NB4 (cell line): ENCODE measurements at places on chromosomes 16 and 17.

GRCh38 chr16:19127205-19127604 lies 13.4 kb downstream of the ITPRIPL2 start:
- no peak for DNase-seq

DNA sequence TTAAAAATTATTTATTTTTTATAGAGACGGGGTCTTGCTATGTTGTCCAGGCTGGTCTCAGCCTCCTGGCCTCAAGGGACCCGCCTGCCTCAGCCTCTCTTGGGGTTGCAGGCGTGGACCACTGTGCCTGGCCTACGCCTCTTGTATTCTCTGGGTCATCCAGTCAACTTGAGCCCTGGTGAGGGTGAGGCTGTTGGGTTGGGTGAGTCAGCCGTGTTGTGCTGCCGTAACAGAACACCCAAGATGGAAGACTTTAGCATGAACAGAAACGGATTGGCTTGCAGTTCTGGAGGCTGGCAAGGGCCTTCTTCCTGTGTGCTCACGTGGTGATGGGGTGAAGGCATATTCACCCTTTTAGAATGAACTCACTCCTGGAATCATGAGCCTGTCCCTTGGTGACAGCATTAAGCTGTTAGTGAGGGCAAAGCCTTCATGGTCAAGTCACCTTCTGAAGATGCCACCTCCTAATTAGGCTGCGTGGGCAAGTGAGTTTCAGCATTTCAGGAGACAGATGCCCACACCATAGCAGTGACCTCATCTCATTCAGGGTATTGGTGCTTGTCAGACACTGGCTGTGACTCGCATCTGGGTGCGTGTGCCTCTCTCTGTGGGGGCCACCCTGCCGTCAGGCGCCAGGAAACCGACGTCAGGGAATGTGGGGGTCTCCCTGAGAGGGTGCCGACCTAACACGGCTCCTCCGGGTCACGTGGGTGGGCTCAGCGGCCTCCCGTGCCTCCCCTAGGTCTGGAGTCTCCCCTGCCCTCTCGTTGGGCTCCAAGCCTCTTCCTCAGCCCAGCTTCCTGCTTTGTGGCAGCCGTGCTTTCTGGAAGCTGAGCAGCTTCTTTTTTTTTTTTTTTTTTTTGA lies 49.8 kb downstream of the WDR45B start:
- DNase-seq: no peak

DNA sequence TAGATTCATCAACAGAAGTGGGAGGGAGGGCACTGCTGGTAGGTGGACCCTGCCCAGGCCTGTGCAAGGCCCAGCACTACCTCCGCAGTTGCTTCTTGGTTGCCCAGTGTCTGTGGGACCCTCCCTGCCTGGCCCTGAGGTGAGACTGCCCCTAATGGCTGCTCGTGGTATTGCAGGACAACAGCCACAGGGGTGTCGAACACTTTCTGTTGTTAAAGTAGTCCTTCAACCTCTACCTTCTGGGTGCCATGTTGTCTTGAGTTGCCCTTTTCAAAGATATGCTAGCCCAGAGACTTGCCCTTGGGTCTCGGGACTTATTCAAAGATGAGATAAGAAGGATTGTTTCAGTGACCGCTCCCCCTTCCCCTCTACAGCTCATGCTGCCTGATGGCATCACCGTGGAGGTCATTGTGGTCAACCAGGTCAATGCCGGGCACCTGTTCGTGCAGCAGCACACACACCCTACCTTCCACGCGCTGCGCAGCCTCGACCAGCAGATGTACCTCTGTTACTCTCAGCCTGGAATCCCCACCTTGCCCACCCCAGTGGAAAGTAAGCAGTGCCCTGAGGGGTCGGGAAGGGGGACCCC lies 29.1 kb downstream of the AKAP1 start:
- peak; percentile 60 for DNase-seq

DNA sequence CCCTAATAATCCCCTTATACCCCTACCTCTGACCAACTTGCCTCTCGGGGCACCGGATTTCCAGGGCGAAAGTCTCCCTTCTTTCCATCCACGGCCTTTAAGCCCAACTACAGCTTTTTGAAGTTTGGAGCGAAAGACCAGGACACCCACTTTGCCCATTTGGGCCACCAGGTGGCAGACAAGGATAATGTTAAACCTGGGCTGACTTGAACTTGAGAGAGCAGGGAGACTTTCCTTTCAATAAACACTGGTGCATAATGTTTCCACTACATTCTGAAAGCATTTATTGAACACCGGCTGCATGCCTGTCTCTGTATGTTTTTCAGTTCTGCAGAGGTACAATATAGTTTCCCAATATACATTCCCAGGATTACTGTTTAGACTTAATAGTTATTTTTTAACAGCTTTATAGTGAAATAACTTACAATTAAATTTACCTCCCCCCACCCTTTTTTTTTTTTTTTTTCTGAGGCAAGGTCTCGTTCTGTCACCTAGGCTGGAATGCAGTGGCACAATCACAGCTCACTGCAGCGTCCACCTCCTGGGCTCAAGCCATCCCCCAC lies 6.9 kb upstream of the CES3 start:
- peak; percentile 79 for DNase-seq

DNA sequence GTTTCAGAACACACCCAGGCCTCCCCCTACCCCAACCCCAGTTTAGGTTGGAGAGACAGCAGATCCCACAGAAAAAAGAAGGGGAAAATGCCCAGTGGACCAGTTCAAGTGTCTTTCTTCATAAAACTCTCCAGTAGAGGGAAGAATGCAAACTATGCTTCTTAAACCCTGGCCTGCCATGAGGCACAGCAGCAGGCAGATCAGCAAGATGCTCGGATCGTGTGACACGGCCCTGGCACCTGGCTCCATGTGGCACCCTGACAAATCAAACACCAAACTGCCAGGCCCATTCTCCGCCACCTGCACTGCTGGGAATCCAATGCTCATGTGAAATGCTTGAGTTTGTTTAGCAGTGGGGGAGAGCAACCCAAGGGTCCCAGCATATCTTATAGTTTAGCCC lies 166.8 kb downstream of the SOX9 start:
- no peak for DNase-seq

GRCh38 chr16:78574571-78574970 lies 475.1 kb downstream of the WWOX start:
- no peak for DNase-seq

GRCh38 chr17:17849845-17850373 lies 13.1 kb upstream of the SREBF1 start:
- peak; percentile 95 for DNase-seq

DNA sequence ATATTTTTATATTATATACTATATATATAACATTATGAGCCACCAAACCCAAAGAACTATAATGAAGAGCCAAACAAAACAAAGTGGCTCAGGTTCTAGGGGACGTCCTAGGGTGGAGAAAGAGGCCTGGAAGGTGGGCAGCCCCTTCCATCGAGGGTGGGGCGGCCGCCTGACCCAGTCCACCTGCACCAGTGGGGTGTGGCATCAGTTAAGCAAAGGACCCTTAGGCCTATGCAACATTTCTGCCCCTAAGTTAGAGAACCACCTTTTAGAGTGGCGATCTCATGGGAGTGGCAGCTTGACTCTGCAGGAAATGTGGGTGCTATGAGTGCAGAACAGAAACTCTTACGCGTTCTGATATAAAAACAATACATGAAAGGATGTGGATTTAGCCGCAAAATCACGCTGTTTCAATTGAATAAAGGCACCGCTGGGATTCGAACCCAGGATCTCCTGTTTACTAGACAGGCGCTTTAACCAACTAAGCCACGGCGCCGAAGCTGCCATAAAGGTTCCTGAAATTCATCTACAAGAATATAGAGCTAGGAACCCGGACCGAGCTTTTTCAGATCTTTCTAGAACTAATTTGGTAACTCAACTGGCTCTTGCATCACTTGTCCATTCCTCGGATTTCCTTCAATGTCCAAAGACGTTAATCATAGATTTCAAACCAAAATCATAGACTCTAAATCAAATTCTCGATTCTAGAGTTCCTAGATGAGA lies 15.6 kb upstream of the AURKB start:
- peak; percentile 59 for DNase-seq

GRCh38 chr16:89365044-89365467 lies 125.3 kb downstream of the ANKRD11 start:
- peak; percentile 69 for DNase-seq
